ENCODE measurements at places on chromosomes 16 and 17. TPM values are rescaled to one million over a fixed set of nuclear protein-coding genes. Genes with fewer than 3 reads are reported as not detected.

Gene CCR7
- not detected for total RNA-seq

Gene NUPR1
- 23.7 TPM for total RNA-seq

GRCh38 chr17:72706396-72706981 is 386.0 kb downstream of the SLC39A11 start:
- no peak for DNase-seq

GRCh38 chr16:31143011-31143693 is 6.7 kb downstream of the PRSS36 start:
- no peak for DNase-seq

DNA sequence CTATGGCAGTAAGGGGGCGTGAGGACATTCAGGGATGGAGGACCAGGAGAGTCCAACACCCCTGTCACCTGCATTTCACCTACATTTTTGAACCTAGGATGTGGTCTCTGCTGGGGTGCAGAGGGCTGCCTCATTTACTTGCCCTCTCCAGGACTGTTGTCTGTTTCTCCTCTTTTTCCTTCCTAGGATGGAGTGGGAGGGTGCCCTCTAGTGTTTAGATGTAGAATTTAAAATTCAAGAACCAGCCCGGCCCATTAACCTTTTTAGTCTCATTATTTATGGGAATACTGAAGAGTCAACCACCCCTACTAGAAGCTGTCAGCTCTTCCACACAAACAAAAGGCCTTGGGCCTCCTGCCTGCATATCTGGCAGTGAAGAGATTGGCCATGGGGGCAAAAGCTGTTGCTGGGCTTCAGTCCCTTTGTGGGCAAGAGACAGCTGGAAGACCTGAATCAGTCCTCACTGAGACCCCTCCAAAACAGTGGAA is 2.5 kb upstream of the STARD3 start:
- DNase-seq: no peak

- no peak for DNase-seq
Measured at GRCh38 chr16:16101585-16101984, 121.7 kb downstream of the ABCC6 start.

DNA sequence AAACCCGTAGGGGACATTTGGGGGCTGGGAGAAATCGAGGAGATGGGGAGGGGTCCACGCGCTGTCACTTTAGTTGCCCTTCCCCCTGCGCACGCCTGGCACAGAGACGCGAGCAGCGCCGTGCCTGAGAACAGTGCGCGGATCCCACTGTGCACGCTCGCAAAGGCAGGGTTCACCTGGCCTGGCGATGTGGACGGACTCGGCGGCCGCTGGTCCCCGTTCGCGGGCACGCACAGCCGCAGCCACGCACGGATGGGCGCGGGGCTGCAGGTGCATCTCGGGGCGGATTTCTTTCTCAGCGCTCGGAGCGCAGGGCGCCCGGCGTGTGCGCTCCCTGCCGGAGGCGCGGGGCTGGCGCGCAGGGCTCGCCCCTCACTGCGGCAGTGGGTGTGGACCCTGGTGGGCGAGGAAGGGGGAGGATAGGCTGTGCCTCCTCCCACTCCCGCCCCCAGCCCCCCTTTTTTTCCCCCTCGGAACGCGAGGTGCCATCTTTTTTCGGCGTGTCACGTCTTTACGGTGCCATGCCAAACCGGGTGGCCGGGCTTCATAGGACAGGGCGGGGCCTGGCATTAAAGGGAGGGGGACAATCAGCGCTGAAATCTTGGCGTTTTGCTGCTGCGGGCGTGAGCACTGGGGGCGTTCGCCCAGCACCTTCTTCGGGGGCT is 1.1 kb downstream of the MAPT start:
- DNase-seq: peak; percentile 41

DNA sequence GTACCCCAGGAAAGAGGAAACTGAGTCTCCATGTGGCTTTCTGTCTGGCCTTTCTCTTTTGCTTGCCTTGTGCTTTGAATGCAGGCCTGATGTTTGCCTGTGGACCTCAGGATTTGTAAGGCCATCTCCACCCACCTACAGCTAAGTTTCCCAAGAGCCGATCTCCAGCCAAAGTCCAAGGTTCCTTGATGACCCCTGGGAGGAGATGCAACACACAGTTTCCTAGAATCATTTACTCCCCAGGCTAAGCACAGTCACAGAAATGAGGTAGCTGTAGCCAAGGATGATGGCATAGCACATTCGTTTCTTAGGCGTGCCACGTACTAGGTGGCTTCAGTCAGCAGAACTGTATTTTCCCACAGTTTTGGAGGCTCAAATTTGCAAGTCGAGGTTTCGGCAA is 595.4 kb downstream of the MAF start:
- no peak for DNase-seq

Measured in foreskin keratinocyte (primary cell).